Spinal cord (tissue), 10 donors: ENCODE measurements at places on chromosomes 1 and 21.

DNA sequence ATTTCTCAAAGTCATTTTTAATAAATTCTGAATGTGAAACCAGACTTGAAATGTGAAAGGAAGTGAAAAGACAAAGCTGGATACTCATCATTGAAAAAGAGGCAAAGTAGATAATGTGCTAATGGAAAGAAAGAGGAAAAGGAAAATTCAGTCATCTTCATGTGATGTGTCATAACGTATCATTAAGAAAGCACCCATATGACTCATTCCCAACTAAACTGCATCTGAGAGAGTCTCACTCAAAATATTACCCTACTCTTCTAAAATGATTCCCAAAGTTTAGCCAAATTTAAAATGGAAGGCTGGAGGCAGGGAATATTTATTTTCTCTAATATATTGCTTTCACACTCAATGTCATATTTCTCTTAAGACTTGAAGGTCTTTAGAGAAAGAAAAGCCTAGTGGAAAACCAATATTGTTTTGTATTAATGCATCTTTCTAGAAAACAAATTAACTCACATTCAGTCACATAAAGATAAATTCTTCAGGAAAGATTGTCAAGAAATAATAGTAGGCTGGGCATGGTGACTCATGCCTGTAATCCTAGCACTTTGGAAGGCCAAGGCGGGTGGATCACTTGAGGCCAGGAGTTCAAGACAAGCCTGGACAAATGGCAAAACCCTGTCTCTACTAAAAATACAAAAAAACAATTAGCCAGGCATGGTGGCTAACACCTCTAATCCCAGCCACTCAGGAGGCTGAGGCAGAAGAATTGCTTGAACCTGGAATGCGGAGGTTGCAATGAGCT is 129.9 kb downstream of the SLC30A10 start:
- no peak for DNase-seq

GRCh38 chr1:18907021-18907916 is 4.9 kb upstream of the ALDH4A1 start:
- no peak for DNase-seq

DNA sequence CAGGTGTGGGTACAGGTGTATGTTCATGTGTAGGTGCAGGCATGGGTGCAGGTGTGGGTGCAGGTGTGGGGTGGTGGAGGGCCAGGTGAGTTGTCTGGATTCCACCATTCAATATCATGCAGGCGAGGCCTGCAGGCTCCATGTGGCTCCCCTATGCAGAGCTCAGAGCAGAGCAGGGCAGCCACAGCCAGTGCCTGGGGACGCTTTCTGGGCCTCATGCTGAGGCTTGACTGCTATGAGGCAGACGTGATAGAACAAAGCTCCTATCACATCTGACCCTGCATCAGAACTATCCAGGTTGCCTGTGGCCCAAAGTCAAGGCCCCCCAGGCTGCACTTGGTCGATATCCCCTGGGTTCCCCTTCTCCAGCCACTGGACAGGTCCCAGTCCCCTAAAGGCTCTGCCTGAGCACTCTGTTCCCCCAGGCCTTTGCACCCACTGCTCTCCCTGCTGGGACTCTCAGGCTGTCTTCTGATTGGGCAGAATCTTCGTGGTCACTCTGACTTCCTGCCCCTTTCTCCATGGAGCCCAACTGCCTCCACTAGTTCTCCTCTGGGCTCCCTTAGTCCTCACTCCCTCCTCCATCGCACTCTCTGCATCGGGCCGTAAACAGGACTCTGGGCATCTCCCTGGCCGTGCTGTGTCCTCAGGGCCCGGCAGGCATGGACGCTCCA is 78.6 kb upstream of the ACTL8 start:
- DNase-seq, result no peak

DNA sequence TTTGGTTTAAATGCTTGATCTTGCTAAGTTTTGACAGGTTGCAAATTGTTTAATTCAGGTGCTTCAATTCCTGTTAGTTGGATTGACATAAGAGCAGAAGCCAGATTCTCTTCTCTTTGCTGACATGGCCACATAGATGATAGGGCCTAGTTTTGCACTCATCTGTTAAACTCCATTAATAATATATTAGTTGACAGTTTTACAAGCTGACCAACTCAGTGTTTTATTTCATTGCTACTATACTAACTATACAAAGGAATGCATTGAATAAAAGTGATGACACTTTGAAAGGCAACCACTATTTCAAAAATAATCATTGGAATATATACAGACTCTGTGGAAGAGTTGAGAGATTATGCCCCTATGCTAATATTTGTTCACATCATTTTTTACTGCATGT is 255.6 kb upstream of the DPYD start:
- DNase-seq, result no peak

DNA sequence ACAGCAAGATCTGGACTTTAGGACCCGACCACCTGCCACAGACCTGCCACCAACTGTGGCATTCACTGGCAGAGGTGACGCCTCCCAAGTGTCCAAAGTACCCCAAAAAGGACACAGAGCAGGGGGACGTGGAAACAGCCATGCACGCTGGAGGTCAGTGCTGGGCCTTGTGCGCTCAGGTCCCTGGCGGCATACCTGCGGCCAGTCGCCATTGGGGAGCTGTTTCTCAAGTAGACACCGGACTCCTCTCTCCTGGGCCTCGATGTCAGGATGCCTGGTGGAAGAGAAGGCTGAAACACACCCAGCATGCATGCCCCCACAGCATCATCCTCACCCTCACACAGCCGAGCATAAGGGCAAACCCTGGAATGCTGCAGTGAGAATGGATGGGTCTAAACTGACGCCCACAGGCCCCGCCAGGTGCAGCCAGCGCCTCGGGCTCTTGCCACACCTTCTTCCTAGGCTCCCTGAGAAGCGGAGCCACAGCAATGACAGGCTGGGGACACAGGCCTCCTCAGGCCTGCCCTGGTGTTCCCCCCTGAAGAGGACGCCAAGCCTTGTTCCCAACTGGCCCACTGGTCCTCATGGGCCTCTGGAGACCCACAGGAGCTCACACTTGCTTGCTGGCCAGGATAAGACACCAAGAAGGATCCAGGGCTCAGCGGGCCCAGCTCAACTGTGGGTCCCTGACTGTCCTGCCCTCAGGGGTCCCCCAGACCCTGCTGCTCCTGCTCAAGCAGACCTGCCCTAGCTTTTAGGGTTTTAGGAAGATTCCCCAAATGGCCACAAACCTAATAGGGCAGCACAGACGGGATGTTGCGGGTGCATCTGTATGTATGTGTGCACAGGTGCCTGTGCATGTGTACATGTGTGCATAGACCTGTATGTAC is 7.7 kb upstream of the SPATC1L start:
- no peak for DNase-seq

GRCh38 chr1:51916587-51917405 is 38.3 kb upstream of the NRDC start:
- DNase-seq, result peak; percentile 8

- no peak for DNase-seq
Observed at GRCh38 chr1:201259476-201260235, 23.6 kb upstream of the PKP1 start.

DNA sequence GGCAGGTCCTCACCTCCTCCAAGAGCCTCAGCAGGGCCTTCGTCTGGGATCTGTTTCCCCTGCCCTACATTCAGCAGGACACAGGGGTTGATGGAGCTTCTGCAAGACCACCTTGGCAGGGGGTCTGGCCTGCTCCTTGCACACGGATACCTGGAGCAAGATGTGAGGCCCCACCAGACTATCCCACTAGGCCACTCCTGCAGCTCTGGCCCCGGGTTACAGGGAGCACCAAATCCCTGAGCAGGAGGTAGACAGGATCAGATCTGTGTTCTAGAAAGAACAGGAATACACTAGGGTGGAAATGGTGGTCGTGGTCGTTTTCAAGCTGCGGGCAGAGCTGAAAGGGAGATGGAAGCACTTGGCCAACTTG is 33.5 kb downstream of the EPHX1 start:
- DNase-seq, result no peak

GRCh38 chr1:32828341-32828740 is 10.9 kb downstream of the S100PBP start:
- DNase-seq, result no peak

GRCh38 chr1:223780949-223781348 is 64.8 kb downstream of the TP53BP2 start:
- no peak for DNase-seq
